ENCODE measurements at places on chromosomes 1 and 21.
A peak's percentile ranks its signal among the peaks of the same experiment; 100 is the strongest.

DNA sequence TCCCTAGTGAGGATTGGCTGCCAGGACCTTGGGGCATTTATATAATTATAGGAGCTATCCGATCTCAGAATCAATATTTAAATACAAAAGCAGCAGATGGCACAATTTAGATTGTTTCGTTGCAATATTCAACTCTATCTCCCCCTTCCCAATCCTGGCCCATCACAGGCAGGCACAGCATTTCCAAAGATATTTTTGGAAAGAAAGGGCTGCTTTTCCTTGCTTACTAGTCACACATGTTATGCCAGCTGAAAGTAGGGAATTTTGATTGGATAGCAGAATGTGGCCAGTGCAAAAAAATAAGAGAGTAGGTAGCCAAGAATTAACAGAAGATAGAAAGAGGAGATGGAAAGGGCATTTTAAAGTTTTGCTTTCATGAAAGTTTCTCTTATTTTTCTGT lies 37.9 kb downstream of the IL12RB2 start:
- no peak for DNase-seq

DNA sequence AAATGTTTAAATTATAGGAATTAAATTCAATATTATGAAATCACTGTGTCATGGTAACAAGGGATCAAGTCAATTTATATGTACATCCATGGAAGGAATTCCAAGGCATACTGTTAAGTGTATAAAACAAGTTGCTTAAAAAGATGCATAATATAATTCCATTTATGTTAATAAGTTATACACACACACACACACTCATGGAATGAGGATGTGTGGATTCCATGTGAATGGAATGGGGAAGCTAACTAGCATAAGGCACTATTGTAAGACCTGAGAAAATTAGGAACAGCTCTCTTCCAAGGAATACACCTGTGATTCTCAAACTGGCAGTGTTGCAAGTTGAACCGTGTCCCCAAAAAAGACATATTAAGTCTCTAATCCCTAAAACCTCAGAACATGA lies 17.6 kb upstream of the TRAF3IP3 start:
- no peak for DNase-seq

DNA sequence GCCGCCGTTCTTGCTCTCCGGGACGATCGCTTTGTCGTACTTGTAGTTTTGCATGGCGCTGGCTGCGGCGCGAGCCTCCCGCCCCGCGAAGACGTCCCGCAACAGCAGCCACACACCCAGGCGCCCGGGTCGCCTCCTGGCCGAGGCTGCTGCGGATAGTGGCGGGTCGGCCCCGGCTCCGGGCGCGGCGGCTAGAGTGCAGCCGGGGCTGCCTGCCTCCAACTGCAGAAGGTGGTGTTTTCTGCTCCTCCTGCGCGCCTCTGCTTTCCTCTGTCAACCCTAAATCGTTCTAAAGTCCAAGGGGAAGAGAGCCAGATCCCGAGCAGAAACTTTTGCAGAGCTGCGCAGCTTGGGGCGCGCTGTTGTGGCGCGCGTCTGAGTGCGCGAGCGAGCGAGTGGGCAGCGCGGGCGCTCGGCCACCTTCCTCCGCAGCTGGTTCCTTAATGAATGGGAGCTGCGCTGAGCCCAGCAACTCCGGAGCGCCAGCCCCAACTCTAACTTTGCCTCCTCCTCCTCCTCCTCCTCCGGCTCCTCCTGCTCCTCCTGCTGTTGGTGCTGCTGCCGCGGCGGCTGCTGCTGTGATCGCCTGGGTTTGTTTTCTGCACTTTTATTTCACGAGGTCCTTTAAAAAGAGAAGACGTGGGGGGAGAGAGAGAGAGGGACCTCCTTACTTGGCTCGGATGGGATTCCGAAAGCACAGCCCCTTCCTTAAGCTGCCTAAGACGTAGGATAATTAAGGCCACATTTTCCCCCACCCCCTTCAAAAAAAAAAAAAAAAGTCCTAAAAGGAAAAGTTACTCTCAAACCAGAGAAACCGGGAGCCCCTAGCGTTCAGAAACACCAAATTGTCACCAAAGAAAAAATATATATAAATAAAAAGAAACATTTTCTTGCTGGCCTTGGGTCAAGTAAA lies at the start of gene PLPP3:
PLPP3 (minus strand) TSS at position 601 of the 913 bp plus-strand sequence; CDS start at position 54, 547 bp downstream.
- peak; percentile 85 for DNase-seq

GRCh38 chr1:54272772-54273091 lies 72.8 kb downstream of the MRPL37 start:
- no peak for DNase-seq

- DNase-seq = peak; percentile 45
These were observed at the start of gene KCND3 for GRCh38 chr1:111989531-111990025. TSS of gene KCND3 (minus strand) at chr1:111989668.

DNA sequence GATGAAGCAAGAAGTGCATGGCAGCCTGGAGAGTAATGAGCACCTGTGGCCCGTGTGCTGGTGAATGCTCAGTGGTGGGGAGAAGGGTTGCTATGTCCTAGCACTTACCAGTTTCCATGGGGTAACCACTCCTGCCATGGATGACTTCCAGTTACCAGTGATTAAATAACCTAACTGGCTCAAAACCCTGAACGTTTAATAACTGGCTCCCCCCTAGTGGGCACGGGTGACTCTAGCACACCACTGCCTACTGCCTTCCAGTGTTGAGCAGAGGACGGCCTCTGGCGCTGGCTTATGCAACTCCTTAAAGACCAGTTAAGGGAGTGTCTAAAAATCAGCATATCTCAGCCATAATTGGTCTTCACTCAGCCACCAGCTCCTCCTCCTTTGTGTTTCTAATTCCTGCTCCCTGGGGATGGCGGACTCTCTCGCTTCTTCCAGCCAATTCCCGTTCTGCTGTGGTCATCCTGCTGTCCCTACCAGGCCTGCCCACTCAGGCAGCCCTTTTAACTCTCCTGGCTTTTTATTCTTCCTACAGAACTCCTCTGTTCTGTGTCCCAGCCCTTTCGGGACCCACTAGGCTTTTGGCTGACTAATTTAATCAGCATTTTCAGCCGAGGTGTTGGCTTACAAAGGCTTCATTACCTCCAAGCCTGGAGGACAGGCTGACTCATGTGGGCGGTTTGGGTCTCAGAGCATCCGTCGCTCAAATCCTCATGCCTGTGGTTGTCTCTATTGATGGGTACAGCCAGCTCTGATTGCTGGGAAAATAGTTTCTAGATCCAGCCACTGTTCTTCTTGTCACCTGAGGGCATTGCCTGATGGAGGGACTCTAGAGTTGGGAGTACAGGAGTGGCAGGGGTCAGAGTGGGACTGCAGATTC lies 332.4 kb downstream of the CAMTA1 start:
- DNase-seq = peak; percentile 3

GRCh38 chr1:228747301-228747935 lies 12.1 kb downstream of the RHOU start:
- peak; percentile 75 for DNase-seq

DNA sequence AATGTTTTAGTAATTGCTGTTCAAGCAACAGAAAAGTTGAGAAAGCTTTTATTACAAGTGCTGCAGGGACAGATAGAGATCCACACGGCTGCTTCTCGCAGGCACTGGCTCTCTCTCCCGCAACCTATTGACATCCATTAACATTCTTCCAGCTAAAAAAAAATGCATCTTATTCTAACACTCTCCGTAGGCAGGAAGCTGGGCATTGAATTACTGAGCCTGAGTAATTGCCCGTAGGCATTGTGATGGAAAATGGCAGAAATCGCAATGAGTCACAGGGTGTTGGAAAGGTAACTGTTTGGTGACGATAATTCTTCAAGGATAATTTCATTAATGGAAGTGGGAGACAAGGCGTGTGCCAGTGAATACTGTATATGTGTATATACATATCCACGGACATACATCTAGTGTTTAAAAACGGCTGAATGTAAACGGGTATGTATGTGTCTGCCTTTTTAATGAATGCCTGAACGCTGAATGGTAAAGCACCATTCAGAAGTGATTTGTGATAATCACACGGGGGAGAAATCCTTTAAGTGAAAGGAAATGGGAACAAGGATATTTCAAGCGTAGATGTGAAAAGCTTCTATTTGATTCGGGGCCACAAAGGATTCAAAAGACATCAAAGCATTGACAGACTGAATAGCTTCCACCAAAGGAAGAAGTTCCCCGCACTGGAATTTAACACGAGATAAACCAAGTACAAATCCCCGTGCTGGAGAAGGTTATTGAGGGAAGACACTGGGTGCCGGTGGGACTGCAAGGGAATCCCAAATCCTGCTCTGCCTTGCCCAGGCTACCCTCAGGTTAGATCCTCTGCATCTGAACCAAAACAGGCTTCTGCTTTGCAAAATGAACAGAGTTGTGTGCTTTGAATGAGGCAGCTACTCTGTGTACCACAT lies 567.2 kb downstream of the NPHP4 start:
- DNase-seq = no peak

GRCh38 chr1:24477309-24477708 lies 25.3 kb upstream of the RCAN3 start:
- DNase-seq = no peak

GRCh38 chr1:84757301-84757700 lies 67.0 kb upstream of the SSX2IP start:
- DNase-seq = no peak

GRCh38 chr1:44453798-44454349 lies 48.8 kb downstream of the RNF220 start:
- DNase-seq = no peak

DNA sequence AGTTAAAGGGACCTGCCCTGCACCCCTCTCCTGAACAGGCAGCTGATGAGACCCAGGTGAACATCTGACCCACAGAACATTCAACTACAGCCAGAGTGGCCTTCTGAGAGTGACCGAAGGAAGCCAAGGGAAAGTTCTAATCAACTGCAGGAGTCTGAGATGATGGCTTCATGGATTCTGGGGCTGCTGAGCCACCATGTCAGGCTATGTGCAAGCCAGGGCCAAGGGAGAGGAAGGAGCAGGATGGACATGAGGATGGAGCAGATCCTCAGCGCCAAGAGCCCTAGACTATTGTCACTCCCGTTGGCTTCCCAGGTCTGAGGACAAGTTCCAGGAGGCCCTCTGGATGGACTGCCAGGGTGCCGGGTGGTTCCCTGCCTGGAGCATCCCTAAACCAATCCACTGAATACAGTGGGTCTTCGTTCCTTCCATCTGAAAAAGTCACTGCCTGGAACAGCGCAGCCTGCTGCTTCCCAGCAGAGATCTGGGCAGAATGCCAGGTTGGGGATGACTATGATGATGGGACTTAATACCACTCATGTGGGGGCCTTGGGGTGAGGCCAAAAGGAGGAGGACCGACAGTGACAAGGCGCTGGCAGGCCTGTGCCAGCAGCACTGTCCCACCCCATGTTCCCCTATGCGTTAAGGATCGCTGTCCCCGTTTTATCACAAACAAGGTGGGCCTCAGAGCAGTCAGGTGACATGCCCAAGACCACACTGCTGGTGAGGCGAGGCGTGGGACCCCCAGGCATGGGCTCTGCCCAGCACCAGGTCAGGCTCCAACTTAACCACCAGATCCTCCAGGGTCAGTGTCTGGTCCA lies 19.8 kb downstream of the SPOCD1 start:
- DNase-seq = no peak

DNA sequence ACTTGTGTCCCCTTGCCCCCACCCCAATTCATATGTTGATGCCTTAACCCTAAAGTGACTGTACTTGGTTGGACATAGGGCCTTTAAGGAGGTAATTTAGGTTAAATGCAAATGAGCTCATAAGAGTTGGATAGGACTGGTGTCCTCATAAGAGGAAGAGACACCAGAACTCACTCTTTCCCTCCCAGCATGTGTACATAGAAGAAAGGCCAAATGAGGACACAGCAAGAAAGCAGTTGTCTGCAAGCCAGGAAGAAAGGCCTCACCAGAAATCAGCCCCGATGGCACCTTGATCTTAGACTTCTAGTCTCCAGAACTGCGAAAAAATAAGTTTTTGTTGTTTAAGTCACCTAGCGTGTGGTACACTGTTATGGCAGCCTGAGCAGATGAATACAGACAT lies 45.5 kb downstream of the RAB3GAP2 start:
- no peak for DNase-seq

- no peak for DNase-seq
These were observed 5.6 kb upstream of the LACTBL1 start for GRCh38 chr1:22978299-22978698.

DNA sequence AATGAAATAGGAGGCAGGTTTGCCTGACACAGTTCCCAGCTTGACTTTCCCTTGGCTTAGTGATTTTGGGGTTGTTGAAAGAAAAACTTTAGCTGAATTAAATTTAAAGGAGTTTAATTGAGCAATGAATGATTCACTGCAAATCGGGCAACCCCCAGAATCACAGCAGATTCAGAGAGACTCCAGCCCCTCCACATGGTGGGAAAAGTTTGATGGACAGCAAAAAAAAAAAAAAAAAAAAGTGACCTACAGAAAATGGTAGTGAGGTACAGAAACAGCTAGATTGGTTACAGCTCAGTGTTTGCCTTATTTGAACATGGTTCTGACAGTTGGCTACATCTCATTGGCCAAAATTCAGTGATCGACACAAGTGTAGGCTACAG lies 12.6 kb upstream of the IFNAR2 start:
- no peak for DNase-seq

- peak; percentile 76 for DNase-seq
These were observed 12.0 kb upstream of the TARBP1 start for GRCh38 chr1:234490793-234491479.

DNA sequence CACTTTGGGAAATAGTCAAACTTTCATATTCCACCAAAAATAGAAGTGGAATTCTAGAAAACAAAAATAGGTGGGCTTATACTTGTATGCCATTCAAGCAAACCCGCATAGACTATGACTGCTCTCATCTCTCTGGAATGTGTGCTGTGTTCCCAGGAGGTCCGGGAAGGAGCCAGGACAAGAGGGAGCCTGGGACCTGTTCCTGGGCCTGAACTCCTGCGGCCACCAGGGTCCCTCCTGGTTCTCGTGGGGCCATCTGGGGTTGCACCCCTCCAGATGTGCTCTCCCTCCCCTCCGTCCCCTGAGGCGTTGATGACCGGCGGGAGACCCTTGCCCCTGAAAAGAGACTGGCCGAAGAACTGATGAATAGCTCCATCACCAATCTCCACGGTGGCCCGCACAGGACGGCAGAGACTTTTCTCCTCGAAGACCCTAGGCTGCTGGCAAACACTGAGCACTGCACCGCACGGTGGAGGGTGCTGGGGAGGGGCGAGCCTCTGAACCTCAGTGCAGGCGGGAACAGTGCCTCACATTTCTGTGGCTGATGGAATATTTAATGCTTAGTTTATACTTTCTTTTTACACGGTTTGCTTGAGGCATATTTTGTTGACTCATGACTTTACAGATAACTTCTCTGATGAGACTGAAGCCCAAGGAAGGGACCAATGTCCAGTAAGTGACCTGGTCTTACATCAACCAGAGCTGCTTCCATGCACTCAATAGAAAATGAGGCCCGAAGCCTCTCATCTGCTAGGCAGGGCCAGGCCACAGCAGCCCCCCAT lies 9.6 kb upstream of the ADARB1 start:
- no peak for DNase-seq

Data from Caco-2 (cell line).